ENCODE measurements at places on chromosomes 12 and 14. TPM values are rescaled to one million over a fixed set of nuclear protein-coding genes. Genes with fewer than 3 reads are reported as not detected.

- DNase-seq = no peak
- H3K27me3 ChIP-seq = no peaks in the 10 kb centered on the region
- H3K4me1 ChIP-seq = no peaks in the 10 kb centered on the region
- H3K36me3 ChIP-seq = no peaks in the 10 kb centered on the region
- no peak overlapping the region for H3K27ac ChIP-seq
Measured at GRCh38 chr14:102601378-102601925, 9.0 kb downstream of the RCOR1 start.

DNA sequence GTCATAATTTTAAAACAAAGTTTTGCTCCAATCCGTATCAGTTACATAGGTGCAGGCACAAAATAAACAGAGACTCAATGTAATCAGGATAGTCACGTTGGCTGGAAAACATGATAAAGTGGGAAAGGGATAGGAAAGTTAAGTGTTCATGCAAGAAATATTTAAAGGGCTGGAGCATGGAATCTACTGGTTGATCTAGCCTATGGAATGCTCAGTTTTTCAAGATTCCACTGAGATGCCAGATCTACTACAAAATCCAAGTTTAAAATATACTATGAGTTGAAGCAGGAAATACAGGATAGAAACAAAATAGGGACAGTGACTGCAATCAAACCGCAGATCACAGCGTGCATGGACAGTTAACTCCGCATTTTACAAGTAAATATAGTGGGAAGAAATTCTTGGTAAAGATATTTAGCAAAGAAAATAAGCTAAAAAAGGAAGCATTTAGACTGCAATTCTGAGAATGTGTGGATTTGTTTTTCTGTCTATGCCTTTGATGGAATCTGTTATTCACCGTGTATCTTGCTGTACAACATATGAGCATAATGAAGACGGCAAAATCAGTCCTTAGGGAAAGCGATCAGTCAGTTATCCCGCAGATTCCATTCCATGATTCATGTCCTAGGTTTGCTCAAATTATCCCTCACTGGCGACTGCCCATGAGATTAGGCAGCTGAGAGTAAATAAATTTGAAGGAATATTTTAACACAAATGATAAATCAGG lies 1044.3 kb downstream of the FLRT2 start:
- no peak overlapping the region for H3K27ac ChIP-seq
- no peaks in the 10 kb centered on the region for H3K27me3 ChIP-seq
- no peak overlapping the region for H3K4me3 ChIP-seq
- no peaks in the 10 kb centered on the region for H3K36me3 ChIP-seq
- no peaks in the 10 kb centered on the region for H3K4me1 ChIP-seq
- no peak for DNase-seq

Gene E2F7
- 0.75 TPM for total RNA-seq

- H3K27me3 ChIP-seq = no peaks in the 10 kb centered on the region
- H3K36me3 ChIP-seq = no peaks in the 10 kb centered on the region
- no peak for DNase-seq
- no peak overlapping the region for H3K27ac ChIP-seq
Measured at GRCh38 chr12:44774815-44775411, 101.2 kb downstream of the NELL2 start.

- H3K36me3 ChIP-seq = no peaks in the 10 kb centered on the region
- no peaks in the 10 kb centered on the region for H3K27me3 ChIP-seq
Measured at GRCh38 chr12:97493731-97494130, 31.1 kb downstream of the RMST start.

DNA sequence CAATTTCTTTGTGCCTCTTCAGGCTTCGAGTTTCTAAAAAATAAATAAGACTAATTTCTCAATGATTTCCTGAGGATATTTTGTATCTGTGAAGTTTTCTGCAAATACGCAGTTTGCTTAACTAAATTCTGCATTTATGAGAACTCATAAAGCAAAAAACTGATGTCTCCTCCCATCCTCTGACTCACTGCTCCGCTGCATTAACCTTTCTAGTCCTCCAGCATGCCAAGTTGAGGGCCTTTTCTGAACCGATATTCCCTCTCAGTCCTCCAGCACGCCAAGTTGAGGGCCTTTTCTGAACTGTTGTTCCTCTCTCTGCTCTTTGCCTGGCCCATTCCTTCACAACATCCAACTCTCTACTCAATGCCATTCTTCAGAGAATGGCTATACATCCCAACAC lies 3.2 kb downstream of the IPO8 start:
- H3K27me3 ChIP-seq = no peaks in the 10 kb centered on the region
- H3K27ac ChIP-seq = no peak overlapping the region
- no peak overlapping the region for H3K4me3 ChIP-seq
- no peak for DNase-seq
- no peaks in the 10 kb centered on the region for H3K4me1 ChIP-seq

Gene SMCO2
- not detected for total RNA-seq

DNA sequence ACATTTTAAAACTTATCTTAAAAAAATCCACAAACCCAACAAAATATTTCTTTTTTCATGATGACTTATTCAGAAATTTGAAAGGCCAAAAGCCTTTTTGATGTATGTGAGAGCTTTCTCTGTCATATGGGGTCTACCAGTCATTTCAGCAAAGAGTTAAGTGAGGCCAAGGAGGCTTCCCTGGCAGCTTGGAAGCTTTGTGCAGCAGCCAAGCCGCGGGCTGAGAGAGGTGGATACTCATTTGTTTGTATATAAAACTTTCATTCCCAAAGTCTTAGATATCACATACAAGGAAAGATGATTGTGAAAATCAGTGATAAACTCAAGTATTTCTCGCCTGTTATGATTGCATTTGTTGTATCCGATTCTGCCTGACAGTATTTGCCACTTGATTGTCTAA lies 48.5 kb upstream of the RNU6-8 start:
- no peak overlapping the region for H3K4me3 ChIP-seq
- no peaks in the 10 kb centered on the region for H3K27me3 ChIP-seq
- no peak for DNase-seq
- no peaks in the 10 kb centered on the region for H3K4me1 ChIP-seq
- peak overlapping the region; percentile 15 for H3K27ac ChIP-seq
- no peaks in the 10 kb centered on the region for H3K36me3 ChIP-seq

Gene PTPN6
- 7.5 TPM for total RNA-seq

DNA sequence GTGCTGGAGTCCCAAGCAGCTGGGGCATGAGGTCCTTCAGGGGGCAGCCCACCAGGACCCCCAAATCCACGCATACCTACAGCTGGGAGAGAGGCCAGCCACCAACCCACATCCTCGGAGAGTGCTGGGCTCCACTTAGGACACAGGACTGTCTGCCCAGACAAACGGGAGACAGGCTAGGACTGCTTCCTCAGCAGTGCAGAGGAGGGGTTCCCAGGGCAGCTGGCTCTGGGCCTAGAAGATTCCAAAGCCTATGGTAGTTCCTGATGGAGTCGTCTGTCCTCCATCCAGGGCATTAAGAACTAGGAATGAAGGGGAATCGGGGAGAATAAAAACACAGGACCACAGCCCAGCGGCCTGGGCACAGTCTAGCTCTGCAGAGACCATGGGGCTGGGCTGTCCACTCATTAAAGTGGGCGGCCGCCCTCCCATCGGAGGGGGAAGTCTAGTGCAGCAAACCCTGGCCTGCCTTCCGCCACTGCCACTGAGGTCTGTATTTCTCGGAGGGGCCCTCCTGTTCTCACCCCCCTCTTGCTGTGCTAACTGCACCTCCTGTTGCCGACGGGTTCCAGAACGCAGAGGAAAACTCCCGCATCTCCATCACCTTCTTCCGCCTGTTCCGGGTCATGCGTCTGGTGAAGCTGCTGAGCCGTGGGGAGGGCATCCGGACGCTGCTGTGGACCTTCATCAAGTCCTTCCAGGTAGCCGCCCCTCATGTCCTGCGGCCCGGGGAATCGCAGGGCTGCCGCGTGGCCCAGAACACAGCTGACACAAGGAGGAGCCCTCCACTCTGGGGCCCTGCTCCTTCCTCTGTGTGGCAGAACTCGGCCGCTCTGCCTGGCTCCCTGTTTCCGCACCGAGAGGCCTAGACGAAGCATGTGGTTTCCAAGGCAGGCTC lies 143.5 kb upstream of the FKBP4 start:
- no peak overlapping the region for H3K27ac ChIP-seq
- no peaks in the 10 kb centered on the region for H3K4me1 ChIP-seq
- H3K4me3 ChIP-seq = no peak overlapping the region
- H3K36me3 ChIP-seq = peaks cover 53% of the 10 kb centered on the region
- no peak for DNase-seq
- no peaks in the 10 kb centered on the region for H3K27me3 ChIP-seq

GRCh38 chr12:124381456-124382296 lies 86.8 kb downstream of the RFLNA start:
- H3K4me1 ChIP-seq = no peaks in the 10 kb centered on the region
- no peaks in the 10 kb centered on the region for H3K27me3 ChIP-seq
- H3K4me3 ChIP-seq = no peak overlapping the region
- peak; percentile 98 for DNase-seq
- H3K27ac ChIP-seq = peak overlapping the region; percentile 88

Gene SYNDIG1L
- 0.12 TPM for total RNA-seq

DNA sequence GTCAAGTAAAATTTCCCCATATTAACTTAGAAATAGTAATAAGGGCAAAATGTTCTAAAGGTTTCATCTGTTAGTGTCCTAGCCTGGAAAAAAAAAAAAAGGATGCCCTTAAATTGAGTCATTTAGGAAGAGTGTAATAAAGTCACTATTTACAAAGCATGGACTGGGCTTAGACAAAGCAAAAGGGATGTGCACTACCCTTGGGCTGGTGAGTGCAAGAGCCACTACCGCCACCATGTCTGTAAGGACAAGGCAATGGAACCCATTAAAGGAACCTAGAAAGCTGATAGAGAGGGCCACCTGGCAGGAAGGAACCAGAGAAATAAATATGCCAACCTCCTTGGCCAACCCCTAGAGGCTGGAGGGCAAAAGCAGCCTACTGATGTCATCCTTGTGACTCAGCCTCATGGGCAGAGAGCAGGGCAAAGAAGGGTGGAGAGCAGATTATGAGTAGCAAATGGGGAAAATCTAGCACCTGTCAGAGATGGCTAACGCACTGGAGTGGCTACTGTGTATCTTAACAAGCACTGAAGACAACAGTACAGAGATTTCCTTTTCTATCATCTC lies 59.5 kb upstream of the FUT8 start:
- no peak overlapping the region for H3K27ac ChIP-seq
- no peaks in the 10 kb centered on the region for H3K36me3 ChIP-seq
- H3K27me3 ChIP-seq = no peaks in the 10 kb centered on the region
- no peak overlapping the region for H3K4me3 ChIP-seq
- DNase-seq = no peak

Gene ETFBKMT
- total RNA-seq = 2.2 TPM

DNA sequence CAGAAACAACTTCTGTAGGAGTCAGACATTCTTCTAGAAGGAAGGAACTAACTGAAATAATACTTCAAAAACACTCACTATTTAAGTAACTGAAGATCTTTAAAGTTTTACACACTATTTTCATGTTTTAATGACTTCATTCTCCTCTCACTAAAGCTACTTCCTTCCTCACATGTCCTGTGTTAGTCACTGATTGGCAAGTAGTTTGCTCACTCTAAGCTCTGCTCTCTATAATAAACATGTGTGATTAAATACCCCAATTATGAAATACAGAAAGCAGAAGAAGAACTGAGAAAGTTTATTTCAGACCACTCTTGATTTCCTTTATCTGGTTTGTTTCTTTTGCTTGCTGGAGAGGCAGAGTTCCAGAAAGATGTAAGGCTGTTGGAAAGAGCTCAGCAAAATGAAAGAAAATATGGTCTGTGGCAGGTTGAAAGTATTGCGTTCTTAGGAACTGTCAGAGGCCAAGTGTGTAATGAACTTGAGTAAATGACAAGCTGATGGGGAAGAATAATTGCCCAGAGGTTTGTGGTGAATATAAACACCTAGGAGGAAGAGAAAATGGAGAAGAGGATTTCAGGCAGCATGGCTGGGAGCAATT lies 522.0 kb upstream of the SEL1L start:
- H3K27ac ChIP-seq = no peak overlapping the region

- H3K27me3 ChIP-seq = no peaks in the 10 kb centered on the region
- no peaks in the 10 kb centered on the region for H3K36me3 ChIP-seq
- peak overlapping the region; percentile 70 for H3K4me3 ChIP-seq
- H3K27ac ChIP-seq = peak overlapping the region; percentile 95
- H3K4me1 ChIP-seq = peaks cover 27% of the 10 kb centered on the region
Measured at GRCh38 chr12:14773685-14774073, 29.6 kb downstream of the WBP11 start.

Gene SRGAP1
- total RNA-seq = 3.3 TPM

Gene TSPAN8
- 2.8 TPM for total RNA-seq

DNA sequence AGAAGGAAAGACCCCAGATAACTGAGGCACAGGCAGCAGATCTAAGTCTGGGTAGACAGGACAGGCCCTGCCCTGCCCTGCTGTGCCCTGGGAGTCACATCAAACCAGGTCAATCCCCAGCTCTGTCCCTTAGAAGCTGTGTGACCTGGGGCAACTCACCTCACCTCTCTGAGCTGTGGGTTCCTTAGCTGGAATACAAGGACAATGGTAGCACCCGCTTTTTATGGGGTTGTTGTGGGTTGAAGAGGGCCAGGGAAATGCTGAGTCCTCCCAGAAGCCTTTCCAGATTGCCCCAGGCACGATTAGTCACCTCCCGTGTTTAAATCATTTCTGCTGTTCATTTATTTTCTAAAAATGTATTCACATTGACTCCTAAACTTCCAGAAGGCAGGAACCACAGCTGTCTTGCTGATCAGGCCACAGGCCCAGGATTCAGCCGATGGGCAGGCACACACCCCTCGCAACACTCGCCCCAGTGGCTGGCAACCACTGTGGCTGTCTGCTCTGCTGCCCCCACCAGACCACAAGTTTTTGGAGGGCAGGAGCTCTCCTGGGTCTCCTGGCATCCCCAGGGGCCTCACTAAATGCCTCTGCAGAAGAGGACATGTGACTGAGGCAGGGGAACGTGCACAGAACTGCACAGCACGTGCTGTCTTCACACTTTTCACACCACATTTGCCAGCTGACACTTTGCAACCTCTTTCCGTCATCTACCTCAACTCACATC lies 3.0 kb downstream of the SELPLG start:
- H3K27me3 ChIP-seq = no peaks in the 10 kb centered on the region
- H3K27ac ChIP-seq = peak overlapping the region; percentile 46
- H3K4me3 ChIP-seq = no peak overlapping the region
- no peak for DNase-seq

Measured in right atrium auricular region (tissue), 2 donors.